GM12892 (cell line): ENCODE measurements at places on chromosomes 1 and 21.

GRCh38 chr1:231734417-231734816 is 107.8 kb downstream of the DISC1 start:
- no peak for DNase-seq

GRCh38 chr1:226121049-226121586 is 58.6 kb downstream of the H3-3A start:
- DNase-seq, result no peak

DNA sequence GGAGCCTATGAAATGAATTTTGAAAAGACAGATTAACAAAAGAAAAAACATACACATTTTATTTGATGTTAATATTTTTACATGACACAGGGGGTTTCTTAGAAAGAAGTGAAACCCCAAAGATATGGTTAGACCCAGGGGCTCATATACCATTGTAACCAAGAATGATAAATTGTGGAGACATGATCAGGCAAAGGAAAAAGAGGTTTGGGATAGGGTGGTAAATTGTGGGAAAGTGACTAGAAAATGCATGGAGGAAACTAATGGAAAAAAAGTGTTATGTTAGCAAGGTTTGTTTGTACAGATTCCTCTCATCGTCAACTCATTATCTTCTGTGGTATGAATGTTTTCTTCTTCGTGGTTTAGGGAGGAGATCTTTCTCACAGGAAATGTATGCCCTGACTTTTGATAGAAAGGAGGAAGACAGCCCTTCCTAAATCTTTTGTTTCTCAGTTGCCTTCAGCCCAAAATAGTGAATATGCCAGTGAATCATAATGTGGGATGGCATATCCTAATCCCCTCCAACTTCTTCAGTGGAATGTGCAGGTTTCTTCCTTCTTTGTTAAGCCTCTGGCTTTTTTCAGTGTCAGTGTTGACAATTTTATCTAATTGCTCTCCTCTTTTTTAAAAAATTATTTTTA is 140.4 kb upstream of the UBE2U start:
- DNase-seq, result no peak

- no peak for DNase-seq
These were observed 97.5 kb upstream of the CTTNBP2NL start for GRCh38 chr1:112298558-112298957.

GRCh38 chr1:185568155-185569123 is 165.8 kb upstream of the HMCN1 start:
- no peak for DNase-seq

- no peak for DNase-seq
These were observed 120.3 kb downstream of the PROX1 start for GRCh38 chr1:214108097-214108446.

- DNase-seq, result no peak
These were observed 18.8 kb upstream of the SRM start for GRCh38 chr1:11078631-11079030.

DNA sequence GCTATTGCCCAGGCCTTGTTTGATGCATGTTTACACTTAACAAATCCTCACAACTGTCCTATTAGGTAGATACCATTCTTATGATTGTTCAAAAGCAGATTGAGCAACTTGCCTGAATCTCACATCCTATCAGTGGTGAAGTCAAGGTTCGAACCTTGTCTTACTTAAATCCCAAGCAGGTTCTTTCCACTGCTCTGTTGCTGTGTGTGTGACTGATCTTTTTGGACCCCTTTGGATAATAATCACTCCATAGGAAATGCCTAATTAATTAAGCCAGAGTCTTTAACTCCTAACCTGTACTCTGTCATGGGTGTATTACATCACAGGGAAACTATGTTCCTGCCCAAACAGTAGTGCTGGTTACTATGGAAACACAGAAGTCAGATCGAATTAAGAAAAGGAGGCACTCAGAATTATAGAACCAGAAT is 84.2 kb downstream of the SPATA46 start:
- no peak for DNase-seq
